ENCODE measurements at places on chromosomes 3 and 15.
A peak's percentile ranks its signal among the peaks of the same experiment; 100 is the strongest.

DNA sequence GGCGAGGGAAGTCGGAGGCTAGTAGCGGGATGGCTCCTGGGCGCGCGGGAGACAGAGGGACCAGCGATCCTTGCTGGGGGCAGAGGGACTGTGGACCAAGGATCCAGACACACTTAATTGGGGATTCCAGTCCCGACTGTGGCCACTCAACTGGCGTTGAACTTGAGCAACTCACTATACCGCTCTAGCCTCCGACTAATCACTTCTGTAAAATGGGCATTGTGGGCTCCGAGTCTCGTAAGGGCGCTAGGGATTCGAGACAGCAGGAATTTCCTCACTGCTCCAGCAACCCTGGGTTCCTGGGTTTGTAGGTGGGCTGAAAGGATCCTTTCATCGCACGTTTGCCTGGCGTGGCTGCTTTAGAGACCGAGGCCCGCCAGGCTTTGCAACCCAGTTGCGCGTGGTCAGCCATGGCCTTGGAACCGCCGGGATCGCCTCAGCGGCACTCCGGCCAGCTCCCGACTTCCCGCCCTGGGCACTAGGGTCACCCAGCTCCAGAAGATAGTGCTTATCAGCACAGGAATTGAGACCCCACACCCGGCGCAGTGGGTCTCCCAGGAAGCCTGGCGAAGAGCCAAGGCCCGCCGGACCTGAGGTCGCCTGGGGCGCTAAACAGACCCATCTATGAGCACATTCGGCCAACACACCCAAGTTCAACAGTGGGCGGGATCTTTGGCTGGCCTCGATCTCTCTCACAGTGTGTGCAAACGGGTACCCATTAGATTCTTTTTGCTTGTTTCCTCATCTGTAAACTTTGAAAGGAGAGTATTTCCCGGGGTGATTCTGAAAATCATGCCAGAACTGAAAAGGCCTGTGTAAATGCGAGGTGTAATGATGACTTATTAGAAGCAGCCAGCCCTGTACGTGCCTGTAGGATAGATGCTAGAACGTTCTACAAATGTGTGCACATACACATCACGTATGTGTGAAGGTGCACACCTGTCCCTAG lies 9.9 kb downstream of the FOXL2 start:
- DNase-seq, result no peak

DNA sequence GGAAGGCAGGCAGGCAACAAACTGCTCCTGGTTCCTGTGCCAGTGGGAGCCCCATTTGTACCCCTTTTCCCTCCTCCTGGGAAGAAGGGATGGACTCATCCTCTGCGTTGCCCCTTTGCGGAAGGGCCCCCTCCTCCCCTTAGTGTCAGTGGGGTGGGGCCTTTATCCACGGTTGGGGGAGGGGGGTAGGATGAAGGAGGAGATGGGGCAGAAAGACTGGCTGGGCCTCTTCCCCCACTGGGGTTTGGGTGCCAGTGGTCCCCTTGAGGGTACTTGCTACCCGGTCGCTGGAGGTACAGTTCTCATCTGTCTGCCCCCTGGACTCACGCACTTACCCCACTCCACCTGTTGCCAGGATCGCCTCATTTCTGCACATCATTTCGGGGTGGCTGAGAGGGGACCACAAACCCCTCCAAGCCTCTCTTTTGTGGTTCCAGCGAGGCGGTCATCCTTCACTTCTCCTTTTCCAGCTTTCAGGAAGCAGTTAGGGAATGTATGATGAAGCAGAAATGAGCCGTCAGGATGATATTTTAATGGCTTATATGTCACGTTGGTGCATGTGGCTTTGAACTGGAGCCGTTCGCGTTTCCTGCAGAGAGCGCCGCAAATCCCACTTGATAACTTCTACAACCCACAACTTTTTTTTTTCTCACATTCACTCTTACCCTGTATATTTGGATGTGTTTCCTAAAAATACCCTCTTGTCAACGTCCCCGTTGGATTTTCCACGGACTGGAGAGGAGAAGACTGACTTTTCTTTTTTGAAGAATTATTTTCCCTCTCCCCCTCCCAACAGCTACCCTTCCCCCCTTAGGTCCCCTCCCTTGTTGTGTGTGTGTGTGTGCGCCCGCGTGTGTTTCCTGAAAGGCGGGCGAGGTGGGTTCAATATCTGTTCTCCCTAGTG lies at the start of gene ZIC4:
ZIC4 (minus strand) TSS at position 516 of the 904 bp plus-strand sequence. CDS start 3,746 bp downstream, outside the sequence.
- no peak for DNase-seq

- no peak for DNase-seq
These were observed 34.2 kb downstream of the BDH1 start for GRCh38 chr3:197521277-197522182.

GRCh38 chr3:19934098-19934566 lies at the start of gene EFHB:
EFHB (minus strand) TSS chr3:19934217; CDS start chr3:19934018, 199 bp downstream.
- no peak for DNase-seq

- DNase-seq, result no peak
These were observed 168.4 kb upstream of the CADPS start for GRCh38 chr3:63043631-63044030.

GRCh38 chr3:52190294-52191074 lies 7.5 kb upstream of the ALAS1 start:
- no peak for DNase-seq

DNA sequence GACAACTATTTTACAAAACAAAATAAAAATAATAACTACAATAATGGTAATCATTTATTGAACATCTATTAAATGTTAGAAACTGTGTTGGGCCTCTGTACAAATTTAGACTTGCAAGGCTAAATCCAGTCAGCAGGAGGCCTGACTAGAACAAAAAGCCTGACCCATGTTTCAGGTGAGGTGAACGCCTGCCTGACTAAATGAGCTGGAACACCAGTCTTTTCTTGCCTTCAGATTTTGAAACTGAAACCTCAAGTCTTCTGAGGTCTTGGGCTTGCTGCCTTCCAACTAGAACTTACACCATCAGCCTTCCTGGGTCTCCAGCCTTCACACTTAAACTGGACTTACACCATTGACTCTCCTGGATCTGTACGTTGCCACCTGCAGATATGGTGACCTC lies 706.9 kb downstream of the TBL1XR1 start:
- no peak for DNase-seq

GRCh38 chr15:57356178-57356577 lies 20.1 kb upstream of the CGNL1 start:
- no peak for DNase-seq

DNA sequence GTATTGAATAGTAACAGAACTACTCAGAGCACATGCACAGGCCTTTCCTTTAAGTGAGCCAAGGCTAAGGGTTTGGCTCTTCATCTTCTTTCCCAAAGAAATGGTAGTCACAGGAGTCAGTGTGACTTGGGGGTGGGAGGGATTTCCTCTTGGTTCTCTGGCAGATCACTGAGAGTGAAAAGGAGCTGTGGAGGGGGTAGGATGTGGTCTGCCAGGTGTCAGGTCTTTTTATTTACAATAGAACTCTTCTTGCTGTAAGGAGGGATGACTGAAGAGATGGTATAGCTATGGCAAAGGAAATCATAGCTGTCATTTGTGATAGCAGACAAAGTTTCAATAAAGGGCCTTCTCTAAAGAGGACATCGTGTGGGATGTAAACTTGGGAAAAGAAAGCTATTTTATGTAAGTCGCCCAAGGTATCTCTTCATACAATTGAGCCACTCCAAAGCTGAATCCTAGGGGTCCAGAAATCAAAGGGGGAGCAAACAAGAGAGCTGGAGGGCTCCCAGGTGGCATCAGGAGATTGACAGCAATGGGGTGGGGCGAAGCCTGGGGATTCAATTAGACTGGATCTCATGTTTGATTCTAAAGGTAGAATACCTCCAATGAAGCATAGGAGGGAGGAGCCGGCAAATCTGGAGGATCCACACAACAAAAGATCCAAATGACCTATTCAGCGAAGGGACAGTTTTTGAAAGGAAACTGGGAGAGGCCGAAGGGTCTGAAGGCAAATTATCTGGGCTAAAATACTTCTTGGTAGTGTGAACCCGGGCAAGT lies 20.0 kb upstream of the CHD2 start:
- no peak for DNase-seq

- DNase-seq, result no peak
These were observed 30.6 kb upstream of the SLC6A6 start for GRCh38 chr3:14371573-14372474.

DNA sequence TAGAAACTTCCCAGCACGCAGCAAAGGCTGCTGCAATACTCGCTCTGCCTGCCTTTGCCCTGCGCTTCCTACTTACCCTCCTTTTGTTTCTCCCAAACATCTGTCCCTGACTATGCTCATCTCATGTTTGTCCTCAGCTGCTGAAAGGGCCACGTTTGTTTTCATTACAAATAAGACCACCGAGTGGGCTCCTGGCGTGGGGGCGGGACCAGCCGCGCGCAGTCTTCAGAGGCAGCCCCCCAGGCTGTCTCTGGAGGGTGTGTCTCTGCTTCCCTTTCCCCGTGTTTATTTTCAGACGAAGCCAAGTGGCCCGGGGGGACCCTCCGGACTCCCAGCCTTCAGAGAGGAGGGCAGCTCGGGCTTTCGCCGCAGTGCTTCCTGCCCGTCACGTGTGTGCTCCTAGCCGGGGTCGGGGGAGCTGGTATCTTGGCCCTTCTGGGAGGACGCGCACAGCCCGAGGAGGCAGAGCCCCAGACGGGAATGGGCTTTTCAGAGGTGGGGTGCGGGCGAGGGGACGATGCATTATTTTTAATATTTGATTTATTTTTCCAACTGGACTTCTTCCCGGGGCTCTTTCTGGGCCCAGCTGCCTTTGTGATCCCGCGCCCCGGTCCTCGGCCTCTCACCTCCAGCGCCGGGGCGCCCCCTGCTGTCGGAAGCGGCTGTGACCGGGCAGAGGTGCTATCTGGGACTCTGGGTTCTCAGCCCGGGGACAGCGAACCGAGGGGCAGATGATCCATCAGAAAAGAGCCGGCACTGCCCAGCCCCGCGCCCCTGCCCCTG lies 70.0 kb upstream of the CGNL1 start:
- peak; percentile 16 for DNase-seq

GRCh38 chr3:59467476-59467875 lies 417.7 kb upstream of the CFAP20DC start:
- no peak for DNase-seq

DNA sequence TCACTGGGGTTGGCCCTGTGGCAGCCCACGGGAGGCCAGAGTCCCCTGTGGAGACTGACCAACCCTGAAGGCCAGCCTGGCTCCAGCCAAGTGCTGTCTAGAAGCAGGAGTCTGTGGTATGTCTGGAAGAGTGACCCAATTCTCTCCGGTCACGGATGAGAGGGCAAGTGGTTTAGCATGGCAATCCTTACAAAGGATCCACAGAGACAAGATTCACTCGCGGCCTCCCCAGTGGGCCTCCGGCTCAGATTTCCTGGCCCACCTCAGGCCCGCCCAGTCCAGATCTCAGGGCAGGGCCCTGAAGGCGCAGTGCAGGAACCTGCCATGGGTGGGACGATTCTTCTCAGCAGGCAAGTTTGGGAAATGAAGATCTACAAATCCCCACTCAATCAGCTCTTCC lies 5.0 kb upstream of the BCL2L10 start:
- DNase-seq, result no peak

GRCh38 chr3:17057321-17057720 lies 172.6 kb downstream of the PLCL2 start:
- DNase-seq, result no peak

GRCh38 chr3:13191016-13191415 lies 117.8 kb upstream of the IQSEC1 start:
- no peak for DNase-seq

GRCh38 chr3:99774467-99774866 lies 43.2 kb upstream of the CMSS1 start:
- no peak for DNase-seq

GRCh38 chr3:99250272-99250671 lies 348.8 kb upstream of the DCBLD2 start:
- no peak for DNase-seq

DNA sequence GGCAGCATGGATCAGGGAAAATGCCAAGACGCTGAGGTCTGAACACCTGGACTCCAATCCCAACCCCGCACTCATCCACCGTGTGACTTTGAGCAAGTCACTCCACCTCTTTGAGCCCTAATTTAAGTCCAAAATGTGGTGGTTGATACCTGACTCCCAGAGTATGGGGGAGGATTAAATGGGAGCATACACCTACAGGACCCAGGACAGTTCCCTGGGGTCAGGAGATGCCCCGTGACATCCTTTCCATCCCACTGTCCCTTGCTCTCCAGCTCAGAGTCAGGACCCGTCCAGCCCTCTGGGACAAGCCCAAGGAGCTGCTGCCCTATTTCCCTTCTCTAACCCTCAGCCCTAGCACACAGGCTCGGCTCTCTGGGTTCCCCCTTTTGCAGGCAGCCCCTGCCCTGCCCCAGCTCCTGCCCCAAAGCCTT lies 276.4 kb downstream of the XXYLT1 start:
- DNase-seq, result no peak

DNA sequence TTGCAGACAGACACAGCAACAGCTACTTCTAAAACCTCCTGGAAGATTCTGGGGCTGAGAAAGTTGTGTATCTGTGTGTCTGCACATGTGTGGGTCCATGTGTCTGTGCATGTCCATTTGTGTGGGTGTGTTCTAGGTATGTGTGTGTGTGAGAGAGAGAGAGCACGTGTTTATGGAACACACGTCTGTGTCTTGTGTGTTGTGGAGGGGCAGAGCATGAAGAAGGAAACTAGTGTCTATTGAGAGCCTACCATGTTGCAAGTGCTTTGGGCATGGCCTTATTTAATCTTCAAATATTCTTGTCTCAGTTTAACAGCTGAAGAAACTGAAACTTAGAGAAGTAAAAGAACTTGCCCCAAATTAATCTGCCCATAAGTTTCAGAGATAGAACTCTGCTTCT lies 327.5 kb downstream of the UACA start:
- DNase-seq, result no peak

DNA sequence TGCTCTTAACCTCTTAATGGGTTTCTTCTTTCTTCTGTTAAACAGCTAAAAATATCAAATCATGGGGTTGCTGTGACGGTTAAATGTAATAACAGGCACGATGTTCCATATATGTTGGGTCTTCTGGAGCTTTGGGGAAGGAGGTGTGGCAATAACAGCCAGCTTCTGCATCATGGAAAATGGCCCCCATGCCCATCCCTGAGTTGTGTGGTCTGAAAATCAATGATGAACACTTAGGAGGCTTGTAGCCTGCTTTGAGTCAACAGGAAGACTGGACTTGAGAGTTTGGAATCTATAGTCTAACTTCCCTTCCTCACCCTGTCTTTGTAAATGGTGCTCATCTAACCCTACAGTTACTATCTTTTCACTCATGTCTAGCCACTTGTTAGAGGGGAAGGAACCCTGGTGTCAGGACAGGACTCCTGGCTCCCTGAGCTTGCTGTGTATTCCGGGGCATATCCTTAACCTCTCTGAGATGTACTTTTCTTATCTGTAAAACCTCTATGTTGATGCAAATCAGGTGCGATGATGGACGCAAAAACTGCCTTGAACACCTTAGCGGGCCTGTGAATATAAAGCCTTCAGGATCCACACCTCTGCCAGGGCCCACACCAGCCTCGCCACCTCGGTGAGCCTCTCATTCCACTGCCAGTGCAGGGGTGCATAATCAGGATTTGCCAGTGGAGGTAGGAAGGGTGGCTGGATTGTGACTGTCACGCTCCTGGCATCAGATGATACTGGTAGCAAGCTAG lies 27.5 kb downstream of the SMAD3 start:
- DNase-seq, result no peak

DNA sequence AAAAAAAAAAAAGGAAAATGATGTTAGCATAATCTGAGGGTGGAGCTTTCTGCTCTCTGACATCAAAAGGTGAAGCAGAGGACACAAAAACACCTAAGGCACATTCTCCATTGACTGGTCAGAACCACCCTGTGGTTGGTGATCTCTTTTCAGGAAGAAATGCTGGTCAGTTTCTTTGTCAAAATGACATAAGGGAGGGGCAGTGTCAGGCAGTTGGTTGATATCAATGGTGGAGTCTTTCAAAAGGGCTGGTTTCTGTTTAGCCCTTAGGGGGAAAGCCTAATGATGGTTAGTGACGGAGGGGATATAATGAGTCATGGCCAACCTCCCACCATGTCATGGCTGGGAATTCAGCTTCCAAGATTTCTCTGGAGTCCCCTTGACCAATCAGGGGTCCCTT lies 185.9 kb upstream of the GBE1 start:
- DNase-seq, result no peak

Data from DMS 273 treated with DMSO at 0.1 percent for 48 hours (cell line).